AG10803 (cell line): ENCODE measurements at places on chromosomes 1 and 21.
A peak's percentile ranks its signal among the peaks of the same experiment; 100 is the strongest.

GRCh38 chr1:43348343-43348808, 10.4 kb upstream of the CDC20 start:
- DNase-seq = no peak

DNA sequence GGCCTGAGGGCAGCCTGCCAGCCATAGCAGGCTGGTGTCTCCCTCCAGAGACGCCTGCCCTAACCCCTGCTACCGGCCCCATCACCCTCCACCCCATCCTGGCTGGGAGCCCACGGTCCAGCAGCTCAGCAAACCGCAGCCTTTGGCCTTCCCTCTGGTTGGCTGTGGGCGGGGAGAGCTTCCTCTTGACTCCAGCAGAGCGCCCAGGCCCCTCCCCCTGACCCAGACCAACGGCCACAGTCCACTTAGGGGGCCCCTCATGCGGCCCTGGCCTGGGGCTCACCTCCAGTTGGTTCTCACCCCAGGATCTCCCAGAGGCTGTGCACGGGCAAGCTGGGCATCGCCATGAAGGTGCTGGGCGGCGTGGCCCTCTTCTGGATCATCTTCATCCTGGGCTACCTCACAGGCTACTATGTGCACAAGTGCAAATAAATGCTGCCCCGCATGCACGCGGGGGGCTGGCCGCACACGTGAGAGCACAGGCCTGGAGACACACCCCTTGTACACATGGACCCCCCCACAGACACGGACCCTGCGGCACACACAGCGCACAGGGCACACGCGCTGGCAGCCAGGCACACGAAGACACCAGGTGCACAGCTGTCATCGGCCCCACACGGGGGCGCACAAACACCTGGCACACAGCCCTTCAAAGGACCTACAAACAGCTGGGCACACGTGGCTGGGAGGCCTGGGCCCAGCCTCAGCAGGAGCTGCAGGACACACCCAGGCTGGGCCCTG, 3.1 kb downstream of the SMIM1 start:
- peak; percentile 33 for DNase-seq

DNA sequence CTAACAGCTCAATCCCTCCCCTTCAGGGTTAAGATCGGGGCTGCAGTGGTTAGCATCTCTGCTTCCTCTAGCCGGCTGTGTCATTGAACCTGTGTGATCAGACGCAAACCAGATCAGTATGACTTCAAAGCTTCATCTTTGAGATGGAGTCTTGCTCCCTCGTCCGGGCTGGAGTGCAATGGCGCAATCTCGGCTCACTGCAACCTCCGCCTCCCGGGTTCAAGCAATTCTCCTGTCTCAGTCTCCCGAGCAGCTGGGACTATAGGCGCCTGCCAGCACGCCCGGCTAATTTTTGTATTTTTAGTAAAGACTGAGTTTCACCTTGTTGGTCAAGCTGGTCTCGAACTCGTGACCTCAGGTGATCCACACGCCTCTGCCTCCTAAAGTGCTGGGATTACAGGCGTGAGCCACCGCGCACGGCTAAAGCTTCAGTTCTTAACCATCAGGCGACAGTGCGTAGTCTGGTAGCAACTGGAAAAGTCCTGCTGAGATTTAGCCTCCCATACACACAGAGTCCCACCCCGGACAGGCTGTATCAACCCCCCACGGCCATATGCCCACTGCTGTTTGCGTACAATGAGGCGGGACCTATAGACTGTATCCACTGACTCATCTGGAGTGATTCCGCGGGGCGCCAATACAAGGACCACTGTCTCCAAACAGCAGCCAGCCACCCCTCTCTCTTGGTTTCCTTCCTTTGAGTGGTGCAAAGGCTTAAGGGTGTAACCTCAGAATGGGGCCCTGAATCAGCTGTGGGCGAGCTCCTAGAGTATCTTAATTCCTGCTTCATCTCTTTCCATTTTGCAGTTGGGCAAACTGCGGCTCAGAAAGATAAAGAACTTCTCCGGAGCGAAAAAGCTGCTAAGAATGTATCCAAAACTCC, 23.3 kb downstream of the CELA3A start:
- DNase-seq = peak; percentile 67

- no peak for DNase-seq
Measured at GRCh38 chr1:226033582-226033981, 28.9 kb upstream of the H3-3A start.

GRCh38 chr1:221701570-221702186, 40.2 kb downstream of the DUSP10 start:
- no peak for DNase-seq
